ENCODE measurements at places on chromosomes 4 and X. TPM values are rescaled to one million over a fixed set of nuclear protein-coding genes. Genes with fewer than 3 reads are reported as not detected.
A peak's percentile ranks its signal among the peaks of the same experiment; 100 is the strongest.

- H3K4me3 ChIP-seq: no peak overlapping the region
- no peak overlapping the region for H3K27ac ChIP-seq
- no peaks in the 10 kb centered on the region for H3K27me3 ChIP-seq
Measured at GRCh38 chr4:144715230-144715629, 69.3 kb downstream of the HHIP start.

GRCh38 chr4:154464654-154465053 is 26.9 kb downstream of the DCHS2 start:
- H3K4me3 ChIP-seq: no peak overlapping the region
- H3K4me1 ChIP-seq: no peaks in the 10 kb centered on the region
- peaks cover 11% of the 10 kb centered on the region for H3K27me3 ChIP-seq
- no peaks in the 10 kb centered on the region for H3K36me3 ChIP-seq

HEPH gene
- not detected for total RNA-seq

FGF16 gene
- total RNA-seq: not detected

LANCL3 gene
- 0.18 TPM for total RNA-seq

ARHGEF6 gene
- total RNA-seq: 121 TPM

GRCh38 chrX:38732866-38733265 is 68.4 kb upstream of the MID1IP1 start:
- no peak overlapping the region for H3K4me3 ChIP-seq
- H3K36me3 ChIP-seq: no peaks in the 10 kb centered on the region
- no peaks in the 10 kb centered on the region for H3K4me1 ChIP-seq
- DNase-seq: no peak
- H3K27ac ChIP-seq: no peak overlapping the region

LIMCH1 gene
- not detected for total RNA-seq

DNA sequence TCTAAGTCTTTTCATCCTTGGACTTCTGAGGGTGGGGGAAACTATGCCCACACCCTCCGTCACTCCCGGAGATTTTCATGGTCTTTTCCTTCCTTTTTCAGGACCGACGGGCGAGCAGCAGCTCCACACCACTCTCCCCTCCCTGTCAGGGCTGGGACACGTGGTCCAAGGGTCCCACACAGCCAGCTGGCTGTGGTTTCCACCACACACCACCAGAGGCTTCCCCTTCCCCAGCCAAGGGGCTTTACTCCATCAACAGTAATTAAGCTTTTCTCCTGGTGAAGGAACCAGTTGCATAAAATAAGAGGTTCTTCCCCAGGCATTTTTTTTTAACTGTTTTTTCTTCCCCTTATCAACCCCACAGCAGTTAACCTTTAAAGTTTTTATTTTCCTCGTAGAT is 453.9 kb downstream of the GPAT3 start:
- H3K4me3 ChIP-seq: no peak overlapping the region
- H3K4me1 ChIP-seq: no peaks in the 10 kb centered on the region
- H3K27ac ChIP-seq: no peak overlapping the region
- no peak for DNase-seq
- H3K36me3 ChIP-seq: no peaks in the 10 kb centered on the region

- no peak overlapping the region for H3K27ac ChIP-seq
- no peak overlapping the region for H3K4me3 ChIP-seq
- H3K36me3 ChIP-seq: no peaks in the 10 kb centered on the region
- H3K27me3 ChIP-seq: no peaks in the 10 kb centered on the region
Measured at GRCh38 chr4:179372242-179372641, 1930.0 kb upstream of the AGA start.

SMIM10L2A gene
- 0.33 TPM for total RNA-seq

DNA sequence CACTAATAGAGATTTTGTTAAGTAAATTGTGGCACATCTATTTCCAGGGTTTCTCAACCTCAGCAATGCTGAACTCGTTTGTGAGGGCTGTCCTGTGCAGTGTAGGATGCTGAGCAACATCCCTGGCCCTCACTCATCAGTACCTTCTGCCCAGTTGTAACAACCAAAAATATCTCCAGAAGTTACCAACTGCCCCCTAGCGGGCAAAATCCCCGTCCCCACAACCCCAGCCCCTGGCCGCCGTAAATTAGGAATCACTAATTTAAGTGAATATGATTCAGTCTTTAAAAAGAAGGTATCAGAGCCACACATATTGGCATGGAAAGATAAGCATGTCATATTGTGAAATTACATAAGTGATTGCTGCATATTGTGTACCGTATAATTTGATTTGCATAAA is 123.4 kb downstream of the ASB9 start:
- no peak overlapping the region for H3K4me3 ChIP-seq
- no peak overlapping the region for H3K27ac ChIP-seq
- peaks cover 13% of the 10 kb centered on the region for H3K27me3 ChIP-seq
- DNase-seq: no peak
- no peaks in the 10 kb centered on the region for H3K36me3 ChIP-seq
- peaks cover 24% of the 10 kb centered on the region for H3K4me1 ChIP-seq

DNA sequence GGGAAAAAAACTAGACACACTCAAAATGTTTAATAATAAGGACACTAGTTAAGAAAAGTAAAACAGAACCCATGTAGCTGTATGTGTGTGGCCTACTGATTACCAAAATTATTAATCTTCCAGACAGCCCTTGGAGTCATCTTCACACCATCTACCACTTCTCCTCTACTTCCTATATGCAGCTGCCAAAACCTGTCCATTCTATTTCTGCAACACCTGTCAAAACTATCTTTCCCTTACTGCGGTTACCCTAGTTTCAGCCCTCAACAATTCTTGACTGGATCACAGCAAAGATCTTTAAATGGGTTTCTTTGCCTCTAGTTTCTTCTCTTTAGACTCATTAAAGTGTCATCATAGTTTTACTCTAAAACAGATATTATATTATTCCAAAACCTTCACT is 72.6 kb downstream of the GPR82 start:
- H3K4me3 ChIP-seq: no peak overlapping the region
- no peaks in the 10 kb centered on the region for H3K27me3 ChIP-seq
- peaks cover 5% of the 10 kb centered on the region for H3K36me3 ChIP-seq
- peaks cover 28% of the 10 kb centered on the region for H3K4me1 ChIP-seq
- H3K27ac ChIP-seq: peak overlapping the region; percentile 4

SMS gene
- 73.9 TPM for total RNA-seq

F11 gene
- not detected for total RNA-seq

ASB9 gene
- 1.1 TPM for total RNA-seq

- no peak overlapping the region for H3K27ac ChIP-seq
- H3K4me1 ChIP-seq: no peaks in the 10 kb centered on the region
- no peaks in the 10 kb centered on the region for H3K36me3 ChIP-seq
- H3K27me3 ChIP-seq: no peaks in the 10 kb centered on the region
- H3K4me3 ChIP-seq: no peak overlapping the region
Measured at GRCh38 chr4:144872508-144873225, 225.3 kb downstream of the ANAPC10 start.

DNA sequence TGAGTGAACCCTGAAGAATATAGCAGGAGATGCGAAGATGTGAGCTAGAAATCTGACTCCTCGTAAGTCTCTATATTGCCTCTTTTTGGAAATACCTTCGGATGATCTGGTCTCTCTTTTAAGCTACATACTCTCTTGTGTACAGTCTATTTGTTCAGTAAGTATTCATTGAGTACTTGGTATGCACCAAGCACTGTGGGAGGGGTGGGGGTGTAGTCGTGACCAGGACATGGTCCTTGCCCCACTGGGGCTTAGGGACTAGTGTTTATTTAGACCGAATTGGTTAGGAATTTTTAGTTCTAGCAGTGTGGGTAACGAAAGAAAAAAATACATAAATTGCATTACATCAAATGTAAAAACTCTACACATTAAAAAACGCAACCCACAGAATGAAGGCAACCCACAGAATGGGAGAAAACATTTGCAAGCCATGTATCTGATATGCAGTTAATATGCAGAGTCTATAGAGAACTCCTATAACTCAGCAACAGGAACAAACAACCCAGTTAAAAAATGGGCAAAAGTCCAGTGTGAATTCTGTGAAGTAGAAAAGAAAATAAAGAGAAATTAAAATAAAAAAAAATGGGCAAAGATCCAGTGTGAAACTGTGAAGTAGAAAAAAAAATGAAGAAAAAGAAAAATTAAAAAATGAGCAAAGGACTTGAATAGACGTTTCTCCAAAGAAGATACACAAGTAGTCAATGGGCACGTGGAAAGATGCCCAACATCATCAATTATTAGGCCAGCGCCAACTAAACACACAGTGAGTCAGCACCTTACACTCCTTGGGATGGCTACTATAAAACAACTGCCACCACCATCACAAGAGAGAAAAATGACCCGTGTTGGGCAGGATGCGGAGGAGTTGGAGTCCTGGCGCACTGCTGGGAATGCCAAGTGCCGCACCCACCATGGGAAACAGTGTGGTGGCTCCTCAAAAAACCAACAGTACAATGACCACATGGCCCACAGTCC is 43.8 kb downstream of the RGS12 start:
- H3K4me3 ChIP-seq: no peak overlapping the region
- peaks cover 2% of the 10 kb centered on the region for H3K4me1 ChIP-seq
- DNase-seq: no peak
- H3K36me3 ChIP-seq: no peaks in the 10 kb centered on the region
- H3K27ac ChIP-seq: no peak overlapping the region
- H3K27me3 ChIP-seq: peaks cover 6% of the 10 kb centered on the region

BEX1 gene
- not detected for total RNA-seq

XAGE1A gene
- total RNA-seq: not detected

BMPR1B gene
- not detected for total RNA-seq

MAGEA1 gene
- total RNA-seq: not detected

DNA sequence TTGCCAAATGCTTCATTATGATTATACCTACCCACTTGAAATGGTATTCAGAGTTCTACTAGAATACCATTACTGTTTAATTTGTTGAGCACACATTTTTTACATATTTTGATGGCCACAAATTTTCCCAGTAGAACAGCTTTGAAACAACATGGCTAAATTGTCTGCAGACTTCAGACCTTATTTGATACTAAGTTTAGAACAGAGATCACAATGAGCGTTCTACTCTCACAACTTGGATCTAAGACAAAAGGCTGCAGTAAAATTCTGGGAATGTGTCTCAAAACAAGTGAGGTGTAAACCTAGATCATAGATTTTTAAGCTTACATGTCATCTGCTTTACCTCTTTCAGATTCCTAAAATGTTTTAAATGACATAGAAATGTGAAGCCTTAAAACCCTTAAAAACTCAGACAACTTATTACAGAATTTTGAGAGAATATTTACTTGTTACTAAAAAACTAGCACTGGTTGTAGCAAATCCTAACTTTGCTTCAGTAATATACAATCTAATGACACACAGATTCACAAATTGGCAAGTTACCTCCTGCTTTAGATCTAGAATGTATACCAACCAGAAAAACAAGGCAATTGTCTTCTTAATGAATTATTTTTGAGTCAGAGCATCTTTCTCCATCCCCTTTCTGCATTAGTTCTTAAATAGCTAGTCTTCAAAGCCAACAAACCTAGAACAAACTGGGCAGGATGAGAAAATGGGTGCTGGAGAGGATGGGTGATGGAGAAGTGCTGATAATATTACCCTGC is 243.3 kb downstream of the SLC7A11 start:
- no peaks in the 10 kb centered on the region for H3K4me1 ChIP-seq
- no peak for DNase-seq
- H3K27me3 ChIP-seq: no peaks in the 10 kb centered on the region
- H3K36me3 ChIP-seq: no peaks in the 10 kb centered on the region

FAAH2 gene
- 6.0 TPM for total RNA-seq

DNA sequence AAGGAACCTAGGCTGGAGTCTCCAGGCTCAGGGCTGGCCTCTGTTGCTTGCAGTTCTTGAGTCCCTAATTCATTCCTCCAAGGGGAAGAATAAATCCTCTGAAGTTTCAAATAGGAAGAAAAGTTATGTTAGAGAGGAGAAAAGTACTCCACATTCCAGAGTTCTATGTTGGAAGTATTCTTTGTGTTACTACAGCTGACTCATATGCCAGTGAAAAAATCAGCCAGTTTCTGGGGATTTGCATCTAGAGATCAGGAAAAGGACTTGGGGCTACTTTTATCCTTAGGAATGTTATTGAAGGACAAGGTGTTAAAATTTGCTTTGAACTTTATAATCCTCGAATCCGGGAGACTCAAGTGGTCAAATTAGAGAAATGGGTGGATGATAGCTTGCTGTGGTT is 11.7 kb upstream of the NUDT9 start:
- no peak overlapping the region for H3K27ac ChIP-seq
- H3K4me1 ChIP-seq: peaks cover 11% of the 10 kb centered on the region
- peaks cover 21% of the 10 kb centered on the region for H3K27me3 ChIP-seq
- no peak overlapping the region for H3K4me3 ChIP-seq

DNA sequence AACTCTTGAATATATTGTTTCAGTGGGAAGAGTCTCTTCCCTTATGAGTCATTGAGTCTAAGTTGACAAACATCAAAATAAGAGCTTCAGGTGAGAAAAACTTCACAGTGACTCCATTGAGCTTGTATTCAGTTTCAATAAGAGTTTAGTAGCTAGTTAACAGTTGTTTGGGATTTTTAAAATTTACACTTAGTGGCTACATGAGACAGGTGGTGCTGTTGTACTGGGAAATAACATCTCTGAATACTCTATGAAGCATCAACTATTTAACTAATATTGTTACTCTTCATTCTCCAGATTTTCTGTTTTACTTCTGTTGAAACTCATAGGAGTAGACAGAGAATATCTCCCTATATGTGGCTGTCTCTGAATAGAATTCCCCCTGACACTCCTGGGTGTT is 1609.1 kb downstream of the C4orf33 start:
- H3K36me3 ChIP-seq: no peaks in the 10 kb centered on the region
- H3K4me1 ChIP-seq: no peaks in the 10 kb centered on the region
- H3K27ac ChIP-seq: no peak overlapping the region
- H3K4me3 ChIP-seq: no peak overlapping the region
- DNase-seq: no peak

GRCh38 chr4:186787536-186787935 is 63.9 kb upstream of the FAT1 start:
- no peak overlapping the region for H3K4me3 ChIP-seq
- H3K27ac ChIP-seq: no peak overlapping the region
- H3K27me3 ChIP-seq: no peaks in the 10 kb centered on the region
- H3K36me3 ChIP-seq: no peaks in the 10 kb centered on the region
- no peak for DNase-seq

GRCh38 chr4:108370291-108371141 is 201.8 kb upstream of the LEF1 start:
- H3K4me1 ChIP-seq: peaks cover 12% of the 10 kb centered on the region
- DNase-seq: no peak

GRCh38 chr4:184189966-184190365 is 27.7 kb downstream of the ENPP6 start:
- DNase-seq: no peak
- no peak overlapping the region for H3K4me3 ChIP-seq
- no peak overlapping the region for H3K27ac ChIP-seq

DNA sequence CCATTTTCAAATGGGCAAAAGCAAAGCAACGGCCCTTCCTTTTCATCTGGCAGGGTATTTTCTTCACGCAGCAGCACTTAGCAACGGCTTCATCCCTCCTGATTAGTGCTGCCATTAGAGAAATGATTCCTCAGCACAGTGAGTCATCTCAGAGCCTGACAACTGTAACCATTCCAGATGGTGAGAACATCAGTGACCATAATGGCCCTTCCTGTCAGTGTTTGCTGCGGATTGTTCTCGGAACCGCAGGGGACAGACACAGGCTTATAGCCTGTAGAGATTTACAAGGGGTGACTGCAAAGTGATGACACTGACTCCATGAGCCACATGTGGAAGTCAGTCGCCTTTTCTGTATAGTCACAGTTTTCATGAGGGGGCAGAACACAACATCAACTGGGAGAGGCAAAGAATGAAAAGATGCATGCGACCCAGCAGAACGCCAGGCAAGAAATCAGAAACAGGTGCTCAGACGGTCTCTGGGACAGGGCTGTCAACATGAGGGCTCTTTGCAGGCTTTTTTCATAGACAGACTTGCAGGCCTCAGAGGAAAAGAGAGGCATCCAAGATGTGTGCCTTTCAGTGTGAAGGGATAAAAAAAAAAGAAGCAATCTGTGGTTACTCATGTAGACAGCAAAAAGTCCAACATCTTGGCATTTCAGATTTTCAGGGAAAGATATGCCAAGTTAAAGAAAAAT is 69.9 kb upstream of the FBXW7 start:
- H3K27me3 ChIP-seq: peaks cover 3% of the 10 kb centered on the region
- no peaks in the 10 kb centered on the region for H3K36me3 ChIP-seq
- no peak for DNase-seq
- no peak overlapping the region for H3K27ac ChIP-seq
- H3K4me1 ChIP-seq: peaks cover 2% of the 10 kb centered on the region

PRDM5 gene
- not detected for total RNA-seq
